ENCODE measurements at places on chromosomes 2 and 18.
A peak's percentile ranks its signal among the peaks of the same experiment; 100 is the strongest.

DNA sequence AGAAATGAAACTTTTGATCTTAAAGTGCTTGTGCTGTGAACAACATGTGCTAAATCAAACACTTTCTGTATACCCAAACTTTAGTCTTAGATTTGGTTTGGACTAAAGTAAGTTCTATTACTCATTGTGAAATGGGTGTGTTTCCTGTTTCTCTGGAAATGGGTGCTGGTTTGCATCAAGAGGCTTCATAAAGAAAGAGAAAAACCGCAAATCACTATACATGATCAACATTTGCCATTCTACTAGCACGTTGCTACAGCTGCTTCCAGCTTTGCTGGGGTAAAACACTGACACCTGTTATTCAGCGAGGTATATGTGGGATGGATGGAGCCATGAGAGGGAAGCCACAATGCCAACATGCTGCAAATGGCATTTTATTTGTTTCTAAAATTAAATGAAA lies 547.0 kb upstream of the ACVR2A start:
- no peak for DNase-seq

DNA sequence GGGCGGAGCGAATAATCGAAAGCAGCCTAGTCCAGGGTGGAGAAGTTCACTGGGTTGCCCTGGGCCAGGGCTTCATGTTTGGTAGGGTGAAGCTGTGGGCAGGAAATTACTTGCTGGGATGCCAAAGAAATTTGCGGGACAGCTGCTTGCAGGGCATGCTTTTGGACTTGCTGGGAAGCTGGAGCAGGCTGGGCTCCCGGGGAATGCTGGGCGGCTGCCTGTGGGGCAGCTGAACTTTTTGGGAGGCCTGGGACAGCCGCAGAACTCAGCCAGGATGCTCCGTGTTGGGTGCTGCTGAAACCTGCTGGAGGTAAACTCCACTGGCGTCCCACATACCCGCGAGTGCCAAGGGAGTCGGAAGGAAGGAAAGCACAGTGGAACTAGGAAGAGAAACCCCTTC lies 31.9 kb downstream of the ASB1 start:
- no peak for DNase-seq

GRCh38 chr2:159297042-159297707 lies 10.7 kb upstream of the WDSUB1 start:
- DNase-seq: peak; percentile 19

- DNase-seq: peak; percentile 73
Measured at GRCh38 chr2:199850718-199851500, at the start of gene FTCDNL1. Gene FTCDNL1, minus strand, starts transcription at chr2:199851192. Its CDS starts 2,230 bp downstream, at chr2:199848962.

DNA sequence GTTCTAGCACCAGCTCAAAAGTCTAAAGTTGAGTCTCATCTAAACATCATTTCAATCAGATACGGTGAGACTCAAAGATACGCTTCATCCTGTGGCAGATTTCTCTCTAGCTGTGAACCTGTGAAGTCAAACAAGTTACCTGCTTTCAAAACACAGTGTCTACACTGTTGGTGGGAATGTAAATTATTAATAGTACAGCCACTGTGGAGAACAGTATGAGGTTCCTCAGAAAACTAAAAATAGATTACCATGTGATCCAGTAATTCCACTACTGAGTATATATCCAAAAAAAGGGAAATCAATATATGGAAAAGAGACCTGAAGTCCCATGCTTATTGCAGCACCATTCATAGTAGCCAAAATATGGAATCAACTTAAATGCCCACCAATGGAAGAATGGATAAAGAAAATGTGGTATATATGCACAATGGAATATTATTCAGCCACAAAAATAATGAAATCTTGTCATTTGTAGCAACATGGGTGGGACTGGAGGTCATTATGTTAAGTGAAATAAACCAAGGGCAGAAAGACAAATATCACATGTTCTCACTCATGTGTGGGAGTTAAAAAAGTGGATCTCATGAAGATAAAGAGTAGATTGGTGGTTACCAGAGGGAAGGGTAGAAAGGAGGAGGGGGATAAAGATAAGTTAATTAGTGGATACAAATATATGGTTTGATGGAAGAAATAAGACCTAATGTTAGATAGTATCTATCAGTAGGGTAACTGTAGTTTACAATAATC lies 11.7 kb downstream of the UBR3 start:
- no peak for DNase-seq

- DNase-seq: peak; percentile 19
Measured at GRCh38 chr2:20015482-20016083, 3.1 kb upstream of the MATN3 start.

DNA sequence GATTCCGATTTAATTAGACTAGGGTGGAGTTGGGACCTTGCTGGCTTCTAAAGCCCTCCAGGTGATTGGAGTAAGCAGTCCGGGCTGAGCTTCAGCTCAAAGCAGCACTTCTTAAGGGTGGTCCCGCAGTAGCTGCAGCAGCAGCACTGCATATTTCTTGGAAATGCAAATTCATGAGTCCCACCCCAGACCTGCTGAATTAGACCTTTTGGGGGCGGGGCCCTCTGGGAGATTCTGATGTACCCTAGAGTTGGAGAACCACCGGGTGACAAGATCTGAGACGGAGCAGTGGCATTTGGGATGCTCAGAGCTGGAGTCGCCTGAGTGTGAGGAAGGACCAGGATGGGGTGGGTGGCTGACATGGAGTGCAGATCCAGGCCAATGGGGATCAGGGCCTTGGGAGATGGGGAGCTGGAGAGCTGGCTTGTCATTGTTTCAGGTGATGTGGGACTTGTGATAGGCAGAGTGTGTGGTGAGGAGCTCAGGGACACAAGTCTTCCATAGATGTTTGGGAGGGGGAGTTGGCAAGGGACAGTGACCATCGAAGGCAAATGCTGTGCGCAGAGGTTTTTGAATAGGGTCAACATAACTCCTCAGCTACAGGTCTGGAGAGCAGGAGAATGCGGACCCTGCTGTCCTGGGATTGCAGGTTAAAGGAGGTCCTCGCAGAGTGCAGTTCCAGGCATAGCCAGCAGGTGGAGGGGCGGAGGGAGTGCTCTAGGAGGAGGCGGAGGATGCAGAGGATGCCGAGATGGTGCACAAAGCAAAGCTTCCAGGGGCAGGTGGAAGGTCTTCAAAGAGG lies 130.9 kb upstream of the RAB12 start:
- peak; percentile 80 for DNase-seq

- no peak for DNase-seq
Measured at GRCh38 chr2:200966770-200967169, 3.3 kb upstream of the ORC2 start.

GRCh38 chr18:57754577-57755338 lies 48.4 kb downstream of the ATP8B1 start:
- DNase-seq: no peak

DNA sequence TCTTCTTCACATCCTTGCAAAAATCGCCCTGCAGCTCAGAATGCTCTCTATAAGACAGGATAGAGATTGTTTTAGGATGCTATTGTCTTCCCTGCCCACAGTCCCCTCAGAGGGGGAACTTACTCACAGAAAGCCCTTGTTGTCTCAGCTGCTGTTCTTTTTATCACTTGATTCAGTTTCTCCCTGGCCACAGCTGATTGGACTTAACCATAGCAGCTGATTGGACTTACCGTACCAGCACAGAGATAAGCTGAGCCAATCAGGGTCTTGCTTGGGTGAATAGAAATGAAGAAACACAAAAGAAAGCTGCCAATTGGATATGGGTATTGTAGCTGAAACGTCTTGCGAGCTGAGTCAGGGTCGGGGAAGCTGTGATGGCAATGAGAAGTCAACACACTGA lies 194.2 kb upstream of the MEX3C start:
- no peak for DNase-seq

DNA sequence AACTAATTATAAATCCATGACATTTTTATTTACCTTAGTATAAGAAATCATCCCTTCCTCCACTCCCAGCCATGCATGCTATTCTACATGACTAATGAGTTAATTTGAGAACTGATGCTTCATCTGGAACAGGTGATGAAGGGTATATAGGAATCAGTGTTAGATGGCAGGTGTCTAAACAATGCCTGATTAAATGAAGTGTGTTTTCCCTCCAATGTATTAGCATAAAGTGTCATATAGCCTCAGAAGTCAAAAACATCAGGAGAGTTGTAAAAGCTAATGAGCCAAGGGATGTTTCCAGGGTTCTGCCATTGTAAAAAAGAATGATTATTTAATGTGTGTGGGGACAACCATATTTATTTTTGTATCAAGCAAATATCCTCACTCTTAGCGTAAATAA lies 913.8 kb downstream of the DCC start:
- no peak for DNase-seq

- no peak for DNase-seq
Measured at GRCh38 chr2:90077948-90078347, 1386.5 kb downstream of the RPIA start.

DNA sequence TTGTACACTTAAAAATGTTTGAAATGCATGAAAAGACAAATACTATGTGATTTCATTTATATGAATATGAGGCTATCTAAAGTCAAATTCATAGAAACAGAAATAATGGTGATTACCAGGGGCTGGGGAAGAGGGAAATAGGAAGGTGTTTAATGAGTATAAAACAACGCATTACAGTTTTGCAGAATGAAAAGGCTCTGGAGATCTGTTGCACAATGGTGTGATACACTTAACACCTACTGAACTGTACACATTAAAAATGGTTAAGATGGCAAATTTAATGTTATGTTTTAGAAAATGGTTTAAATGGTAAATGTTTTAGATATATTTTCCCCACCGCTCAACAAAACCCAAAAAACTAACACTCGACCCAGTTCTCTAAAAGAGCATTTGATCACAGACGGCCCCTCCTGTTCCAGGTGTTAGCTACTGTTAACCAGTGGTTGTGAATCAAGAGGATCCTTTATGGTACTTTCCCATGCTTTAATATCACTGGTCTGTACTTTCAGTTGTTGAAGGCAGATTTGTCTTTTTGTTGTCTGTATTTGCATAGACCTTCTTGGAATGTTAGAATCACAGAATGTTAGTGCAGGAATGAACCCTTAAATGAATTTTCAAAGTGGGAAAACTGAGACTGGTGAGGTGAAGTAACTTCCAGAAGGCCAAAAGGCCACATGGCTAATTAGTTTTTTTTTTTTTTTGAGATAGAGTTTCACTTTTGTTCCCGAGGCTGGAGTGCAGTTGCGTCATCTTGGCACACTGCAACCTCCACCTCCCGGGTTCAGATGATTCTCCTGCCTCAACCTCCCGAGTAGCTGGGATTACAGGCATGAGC lies 10.2 kb downstream of the RAB10 start:
- DNase-seq: peak; percentile 57

DNA sequence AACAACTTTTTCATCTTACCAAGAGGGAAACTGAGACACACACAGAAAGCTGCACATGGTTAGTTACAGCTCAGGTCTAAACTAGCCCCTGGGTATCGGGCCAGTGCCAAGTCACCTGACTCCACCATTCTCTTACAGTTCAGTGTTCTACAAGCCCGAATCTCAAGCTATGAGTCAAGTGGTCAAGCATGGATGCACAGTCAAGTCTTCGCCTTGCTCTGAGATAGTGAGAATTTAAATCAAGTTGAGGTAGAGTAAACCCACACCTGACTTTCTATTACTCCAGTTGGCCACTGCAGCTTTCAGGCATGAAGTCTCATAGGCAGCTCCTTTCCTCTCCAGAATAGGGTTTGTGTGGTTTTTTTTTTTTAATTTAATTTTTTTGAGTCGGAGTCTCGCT lies 34.5 kb upstream of the ARL5A start:
- no peak for DNase-seq

GRCh38 chr2:105734762-105735538 lies 9.8 kb upstream of the NCK2 start:
- DNase-seq: no peak

- DNase-seq: no peak
Measured at GRCh38 chr2:99198103-99198841, 17.3 kb downstream of the MRPL30 start.

- no peak for DNase-seq
Measured at GRCh38 chr18:23784832-23785245, 95.6 kb downstream of the LAMA3 start.

DNA sequence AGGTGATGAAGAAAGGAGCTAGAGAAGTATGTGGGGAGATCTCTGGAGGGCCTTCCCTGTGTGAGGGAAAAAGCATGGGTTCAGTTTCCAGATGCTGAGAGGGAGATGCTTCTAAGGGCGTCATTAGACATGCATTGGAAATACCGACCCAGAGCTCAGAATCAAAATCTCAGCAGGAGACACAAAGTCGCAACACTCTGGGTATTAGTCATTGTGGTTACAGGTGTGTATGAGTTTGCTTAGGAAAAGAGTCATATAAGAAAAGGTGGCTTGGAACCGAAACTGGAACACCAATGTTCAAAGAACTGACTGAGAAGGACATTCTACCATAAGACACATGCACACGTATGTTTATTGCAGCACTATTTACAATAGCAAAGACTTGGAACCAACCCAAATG lies 477.1 kb downstream of the FBXO15 start:
- no peak for DNase-seq

- peak; percentile 58 for DNase-seq
Measured at GRCh38 chr2:170500770-170501169, 214.4 kb upstream of the SP5 start.

- DNase-seq: no peak
Measured at GRCh38 chr2:239955087-239955988, 69.8 kb downstream of the NDUFA10 start.

- DNase-seq: peak; percentile 37
Measured at GRCh38 chr2:217834057-217834620, 168.7 kb downstream of the TNS1 start.

GRCh38 chr18:13877157-13877556 lies 38.2 kb downstream of the MC2R start:
- DNase-seq: no peak

GRCh38 chr2:232022718-232023117 lies 61.2 kb downstream of the DIS3L2 start:
- no peak for DNase-seq

DNA sequence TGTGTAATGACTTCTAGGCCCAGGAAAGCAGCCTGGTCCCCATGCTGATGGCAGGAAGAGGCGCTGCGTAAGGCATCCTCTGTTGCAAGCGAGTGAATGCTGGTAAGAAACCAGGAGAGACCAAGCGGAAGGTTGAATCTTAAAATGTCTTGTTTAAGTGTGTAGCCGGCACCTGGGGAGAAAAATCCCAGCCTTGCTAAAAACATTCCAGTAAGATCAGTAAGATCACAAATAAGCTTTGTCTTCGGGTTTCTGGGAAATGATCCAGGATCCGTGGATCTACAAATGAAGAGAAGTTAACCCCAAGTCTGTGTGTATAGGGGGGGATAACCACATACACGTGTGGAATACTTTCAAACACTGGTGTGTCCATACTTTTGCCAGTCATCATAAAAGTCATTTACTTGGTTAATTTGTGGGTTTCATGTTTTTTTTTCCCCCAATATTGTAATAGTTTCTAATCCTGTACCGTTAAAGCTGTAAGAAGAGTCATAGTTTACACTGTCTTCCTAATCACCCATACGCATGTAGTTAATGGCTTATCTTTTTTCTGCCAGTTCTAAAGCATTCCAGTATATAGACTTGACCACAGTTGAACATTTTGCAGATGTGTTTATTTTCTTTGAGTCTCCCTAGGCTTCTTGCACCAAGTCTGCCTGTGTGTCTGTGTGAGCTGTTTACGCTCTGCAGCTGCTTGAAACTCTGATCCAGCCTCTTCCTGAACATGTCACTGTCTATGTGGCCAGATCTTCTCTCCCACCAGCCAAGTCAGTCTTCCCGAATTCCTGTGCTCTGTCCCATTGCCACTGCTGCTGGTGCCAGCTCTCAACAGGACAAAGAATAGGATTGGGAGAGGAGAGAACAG lies 135.9 kb upstream of the ARL4C start:
- no peak for DNase-seq

Measured in inflammatory macrophage treated with lipopolysaccharide for 1 hour (primary cell).